Activated CD8-positive, alpha-beta T cell treated with anti-CD3 and anti-CD28 coated beads, Interleukin-2, amount 10 ng/mL, durations not matched to agents 7 days and 5 days (primary cell): ENCODE measurements at places on chromosomes 6 and 20. TPM values are rescaled to one million over a fixed set of nuclear protein-coding genes. Genes with fewer than 3 reads are reported as not detected.

GRCh38 chr20:3218307-3218988 is 9.2 kb downstream of the ITPA start:
- DNase-seq, result peak; percentile 79

Gene SRSF12
- not detected for total RNA-seq

GRCh38 chr6:107473660-107474059 is 14.3 kb upstream of the PDSS2 start:
- no peak for DNase-seq

Gene KIAA1755
- not detected for total RNA-seq

DNA sequence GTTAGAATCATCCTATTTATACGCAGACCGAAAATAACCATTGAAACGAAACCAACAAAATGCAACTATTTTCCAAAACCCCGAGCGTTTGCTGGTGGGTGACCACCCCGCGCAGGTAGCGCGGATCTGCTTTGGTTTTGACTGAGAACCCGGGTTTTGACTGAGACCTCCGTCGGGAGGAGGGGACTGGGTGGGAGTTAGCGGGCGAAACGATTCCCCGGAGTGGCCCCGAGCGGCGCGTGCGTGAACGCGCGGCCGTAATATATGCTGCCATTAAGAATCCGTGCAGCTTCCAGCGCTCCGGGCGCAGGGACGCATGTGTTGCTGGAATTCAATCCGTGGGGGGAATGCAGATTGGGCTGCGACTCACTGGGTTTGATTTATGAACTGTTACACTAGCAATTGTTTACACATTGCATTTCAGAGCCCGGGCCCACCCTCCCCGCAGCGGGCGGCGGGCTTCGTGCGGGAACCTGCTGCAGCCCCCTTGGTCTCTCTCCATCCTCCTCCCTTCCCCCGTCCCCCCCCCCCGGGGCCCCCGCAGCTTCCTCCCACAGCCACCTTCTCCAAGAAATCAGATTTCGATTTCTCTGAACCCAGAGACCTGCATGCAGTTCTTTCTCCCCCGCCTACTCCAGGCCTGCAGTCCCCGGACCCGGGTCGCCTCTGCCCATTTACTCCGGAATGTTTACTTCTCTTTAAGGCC is 9.9 kb downstream of the NRN1 start:
- DNase-seq, result peak; percentile 48

GRCh38 chr6:37254881-37255280 is 2.7 kb upstream of the TBC1D22B start:
- DNase-seq, result no peak

GRCh38 chr20:62539198-62540045 is 63.6 kb upstream of the GATA5 start:
- no peak for DNase-seq

DNA sequence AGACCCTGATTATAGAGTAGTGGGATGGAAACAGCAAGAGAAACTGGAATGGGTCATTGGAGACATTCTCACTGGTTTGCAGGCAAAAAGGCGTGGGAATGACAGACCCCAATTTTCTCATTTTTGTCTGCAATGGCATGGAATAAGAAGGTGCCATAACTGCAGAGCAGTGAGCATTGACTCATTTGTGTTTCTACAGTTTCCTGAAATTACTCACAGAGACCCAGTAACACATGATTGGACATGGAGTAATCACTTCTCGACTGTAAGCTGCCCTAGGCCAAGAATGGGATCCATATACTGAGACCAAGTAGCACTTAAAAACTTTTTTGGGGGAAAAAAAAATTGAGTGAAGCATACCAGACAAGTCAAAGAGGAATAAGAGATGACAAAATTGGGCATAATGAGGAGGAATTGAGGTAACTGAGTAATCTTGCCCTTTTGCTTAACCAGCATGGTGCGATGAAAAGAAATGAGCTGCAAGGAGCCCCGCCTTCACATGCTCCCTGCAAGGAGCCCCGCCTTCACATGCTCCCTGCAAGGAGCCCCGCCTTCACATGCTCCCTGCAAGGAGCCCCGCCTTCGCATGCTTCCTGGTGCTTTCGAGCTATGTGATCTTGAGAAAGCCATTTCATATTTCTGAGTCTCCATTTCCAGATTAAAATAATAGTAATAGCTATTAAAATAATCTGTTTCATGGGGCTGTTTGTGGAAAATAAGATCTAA is 44.1 kb downstream of the NHSL1 start:
- DNase-seq, result peak; percentile 81

Gene VWA7
- 6.4 TPM for total RNA-seq

DNA sequence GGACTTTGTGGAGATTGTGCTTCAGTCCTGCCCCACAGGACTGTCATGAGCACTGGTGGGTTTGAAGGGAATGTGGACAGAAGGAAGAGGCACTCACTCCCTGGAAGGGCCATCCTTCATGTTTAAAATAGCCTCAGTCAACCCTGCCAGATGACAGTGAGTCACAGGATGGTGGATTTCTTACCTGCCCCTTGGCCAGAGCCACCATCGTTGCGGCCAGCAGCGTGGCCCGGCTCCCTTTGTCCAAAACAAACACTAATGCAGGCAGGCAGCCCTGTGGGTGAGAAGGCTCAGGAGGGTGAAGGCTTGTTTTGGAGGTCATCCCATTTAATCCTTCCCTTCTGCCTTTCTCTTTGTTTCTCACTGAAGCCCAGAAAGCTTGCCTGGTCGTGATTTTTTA is 422.7 kb downstream of the CD83 start:
- no peak for DNase-seq

Gene MEP1A
- not detected for total RNA-seq

- no peak for DNase-seq
Observed at GRCh38 chr20:24491041-24491756, 21.8 kb downstream of the SYNDIG1 start.

Gene SSTR4
- total RNA-seq, result not detected

Gene PTGIS
- total RNA-seq, result 1.9 TPM

DNA sequence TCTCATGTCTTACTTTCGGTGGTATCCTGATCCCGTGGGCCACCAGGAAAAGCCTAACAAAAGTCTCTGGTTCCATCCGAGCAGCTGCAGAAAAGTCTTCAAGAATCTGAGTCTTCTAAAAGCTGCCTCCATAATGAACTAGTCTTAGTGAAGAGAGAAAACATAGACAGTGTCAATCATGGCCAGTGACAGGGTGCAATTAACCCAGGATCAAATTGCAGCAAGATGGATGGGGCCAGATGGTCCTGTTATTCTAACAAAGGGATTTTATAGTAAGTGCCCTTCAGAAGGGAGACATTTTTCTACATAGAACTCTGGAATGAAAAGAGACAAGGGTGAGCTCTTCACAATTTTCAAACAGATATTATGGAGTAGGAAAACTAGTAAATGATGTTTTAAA is 281.6 kb upstream of the ZFP64 start:
- DNase-seq, result no peak

DNA sequence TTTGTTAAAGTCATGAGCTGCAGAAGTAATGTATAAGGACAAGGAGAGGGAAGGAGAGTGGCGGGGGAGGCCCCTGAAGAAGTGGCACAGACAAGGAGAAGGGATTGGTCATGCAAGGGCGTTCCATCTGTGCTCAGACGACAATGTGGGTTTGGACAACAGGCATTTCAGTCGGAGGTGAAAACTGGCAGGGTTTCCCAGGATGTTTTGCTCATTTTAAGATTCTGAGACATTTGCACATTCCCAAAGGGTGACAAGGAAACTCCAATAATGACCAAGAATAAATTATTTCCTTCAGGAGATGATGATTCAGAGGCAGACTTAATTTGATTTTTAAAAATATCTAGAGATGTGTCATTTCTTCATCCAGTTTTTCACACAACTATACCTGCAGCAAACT is 181.8 kb downstream of the HIVEP2 start:
- DNase-seq, result no peak

- DNase-seq, result no peak
Observed at GRCh38 chr6:89416796-89417195, 4.7 kb upstream of the RRAGD start.

Gene OPN5
- not detected for total RNA-seq

- DNase-seq, result no peak
Observed at GRCh38 chr6:71103130-71103529, 146.3 kb upstream of the B3GAT2 start.

Gene SUMO4
- 10.1 TPM for total RNA-seq
